Activated CD4-positive, alpha-beta T cell treated with anti-CD3 and anti-CD28 coated beads, Interleukin-10, Interleukin-2, amounts not matched to agents 100 ng/mL and 50 ng/mL, durations not matched to agents 16 hours and 8 hours (primary cell): ENCODE measurements at places on chromosomes 7 and 10.

DNA sequence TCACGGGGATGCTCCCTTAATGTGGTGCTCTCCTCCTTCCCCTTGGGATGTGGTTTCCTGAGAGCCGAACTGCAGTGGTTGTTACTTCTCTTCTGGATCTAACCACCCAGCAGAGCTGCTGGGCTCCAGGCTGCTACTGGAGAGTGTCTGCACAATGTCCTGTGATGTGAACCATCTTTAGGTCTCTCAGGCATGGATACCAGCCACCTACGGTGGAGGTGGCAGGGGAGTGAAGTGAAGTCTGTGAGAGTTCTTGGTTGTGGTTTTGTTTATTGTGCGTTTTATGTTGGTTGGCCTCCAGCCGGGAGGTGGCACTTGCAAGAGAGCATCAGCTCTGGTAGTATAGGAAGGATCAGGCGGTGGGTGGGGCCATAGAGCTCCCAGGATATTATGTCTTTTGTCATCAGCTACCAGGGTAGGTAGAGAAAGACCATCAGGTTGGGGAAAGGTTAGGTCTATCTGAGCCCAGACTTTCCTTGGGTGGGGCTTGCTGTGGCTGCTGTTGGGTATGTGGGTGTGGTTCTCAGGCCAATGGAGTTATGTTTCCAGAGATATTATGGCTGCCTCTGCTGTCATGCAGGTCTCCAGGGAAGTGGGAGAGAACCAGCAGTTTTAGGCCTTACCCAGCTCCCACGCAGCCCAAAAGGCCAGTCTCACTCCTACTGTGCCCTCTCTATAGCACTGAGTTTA lies 87.9 kb downstream of the KIF20B start:
- DNase-seq = no peak

GRCh38 chr7:105857009-105857952 lies 19.1 kb downstream of the ATXN7L1 start:
- peak; percentile 15 for DNase-seq

DNA sequence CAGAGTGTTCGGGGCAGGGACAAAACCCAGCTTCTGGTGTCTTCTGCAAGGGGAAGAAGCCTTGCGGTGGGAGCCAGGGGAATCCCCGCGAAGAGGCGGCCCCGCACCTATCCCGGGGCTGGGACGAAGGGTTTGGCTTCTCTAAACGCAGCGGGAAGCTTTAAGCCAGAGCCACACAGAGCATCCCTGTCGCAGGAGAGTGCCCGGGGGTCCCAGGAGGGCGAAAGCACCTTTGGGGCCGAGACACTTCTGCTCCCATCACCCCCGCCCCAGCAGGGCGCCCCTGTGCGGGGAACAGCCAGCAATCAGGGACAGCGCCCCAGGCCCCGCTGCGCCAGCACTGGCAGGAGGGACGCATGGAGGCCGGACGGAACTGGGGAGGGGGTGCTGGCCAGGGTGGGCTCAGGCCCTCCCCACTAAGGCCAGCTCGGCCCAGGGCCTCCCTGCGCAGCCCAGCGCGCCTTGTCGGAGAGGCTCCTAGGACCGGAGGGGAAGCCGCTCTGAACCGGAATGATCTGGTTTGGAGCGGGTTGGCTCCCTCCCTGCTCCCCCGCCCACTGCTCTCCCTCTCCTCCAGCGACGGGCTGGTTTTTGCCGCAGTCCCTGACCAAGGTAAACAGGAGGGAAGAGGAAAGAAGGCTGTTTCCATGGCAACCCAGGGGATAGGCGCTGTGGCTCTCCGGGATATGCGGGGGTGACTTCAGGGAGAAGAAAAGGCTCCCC lies 63.9 kb downstream of the TMEM209 start:
- peak; percentile 43 for DNase-seq

GRCh38 chr10:54496852-54497251 lies 304.2 kb downstream of the PCDH15 start:
- DNase-seq = no peak

- peak; percentile 73 for DNase-seq
These were observed 742 bp downstream of the LMBR1 start for GRCh38 chr7:156892081-156892800.

GRCh38 chr7:155463114-155463811 lies 5.3 kb downstream of the EN2 start:
- no peak for DNase-seq

DNA sequence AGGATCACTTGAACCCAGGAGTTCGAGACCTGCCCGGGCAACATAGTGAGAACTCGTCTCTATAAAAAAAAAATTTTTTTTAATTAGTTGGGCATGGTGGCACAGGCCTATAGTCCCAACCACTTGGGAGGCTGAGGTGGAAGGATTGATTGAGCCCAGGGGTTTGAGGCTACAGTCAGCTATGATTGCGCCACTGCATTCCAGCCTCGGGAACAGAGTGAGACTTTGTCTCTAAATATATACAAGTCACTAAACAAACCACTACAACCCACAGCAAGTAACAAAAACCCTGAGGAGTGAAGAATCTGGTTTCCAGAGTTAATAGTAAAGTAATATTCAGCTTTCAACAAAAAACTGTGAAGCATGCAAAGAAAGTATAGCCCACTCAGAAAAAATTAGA lies 32.7 kb upstream of the HHEX start:
- DNase-seq = no peak

DNA sequence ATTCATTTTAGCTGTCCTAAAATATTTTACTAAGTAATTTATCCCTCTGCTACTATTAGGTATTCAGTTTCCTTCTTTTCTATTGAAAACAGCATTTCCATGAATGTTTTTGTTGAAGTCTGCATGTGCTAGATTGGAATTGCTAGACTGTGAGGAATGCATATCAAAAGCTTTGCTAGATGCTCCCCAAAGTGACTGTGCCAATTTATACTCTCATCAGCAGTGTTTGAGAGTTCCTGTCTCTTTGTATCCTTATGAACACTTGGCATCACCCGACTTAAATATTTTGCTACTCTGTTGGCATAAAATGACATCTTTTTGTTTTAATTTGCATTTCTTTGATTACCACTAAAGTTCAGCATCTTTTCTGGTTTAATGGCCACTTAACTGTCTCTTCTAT lies 45.0 kb upstream of the PRR15 start:
- DNase-seq = no peak

GRCh38 chr7:153090209-153090608 lies 330.7 kb downstream of the ACTR3B start:
- DNase-seq = no peak

- DNase-seq = no peak
These were observed 218.7 kb downstream of the FRMD4A start for GRCh38 chr10:14112056-14112455.

DNA sequence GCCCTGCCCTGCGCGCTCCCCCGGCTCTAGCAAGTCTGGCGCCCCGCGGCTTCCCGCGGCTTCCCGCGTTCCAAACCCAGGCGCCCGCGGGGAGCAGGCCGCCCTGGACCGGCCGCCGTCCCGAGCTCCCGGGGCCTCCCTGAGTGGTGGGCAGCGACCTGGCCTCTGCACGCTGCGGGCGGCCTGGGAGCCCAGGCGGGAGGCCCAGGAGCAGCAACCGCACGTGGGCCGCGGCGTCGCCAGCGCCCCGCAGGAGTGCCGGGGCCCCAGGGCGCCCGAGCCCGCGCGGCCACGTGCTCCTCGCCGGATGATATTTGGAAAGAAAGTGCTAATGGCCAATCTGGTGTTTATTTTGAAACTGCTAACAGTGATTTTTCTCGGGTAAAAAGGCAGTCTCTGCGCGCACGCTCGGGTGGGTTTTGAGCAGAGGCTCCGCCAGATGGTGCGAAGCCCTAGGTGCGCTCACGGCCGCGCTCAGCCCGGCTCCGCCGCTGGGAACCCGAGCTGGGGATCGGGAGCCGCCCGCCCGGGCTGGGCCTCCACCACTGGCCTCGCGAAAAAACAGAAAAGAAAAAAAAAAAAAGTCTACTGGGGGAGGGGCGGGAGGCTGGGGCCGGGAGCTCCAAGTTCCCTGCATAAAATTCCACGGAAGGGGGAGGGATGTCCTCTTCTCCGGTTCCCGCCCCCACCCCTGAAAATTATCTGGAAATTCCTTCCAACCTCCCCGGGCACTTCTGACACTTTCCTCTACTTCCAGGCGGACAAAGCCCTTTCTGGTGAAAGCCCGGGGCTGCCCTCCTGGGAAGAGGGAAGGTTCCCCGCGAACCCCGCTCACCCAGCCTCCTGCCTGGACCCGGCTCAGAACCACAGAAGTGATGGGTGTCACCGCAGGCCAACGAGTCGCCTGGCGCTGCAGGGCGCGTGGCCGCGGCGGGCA lies 4.3 kb downstream of the EBF3 start:
- no peak for DNase-seq

DNA sequence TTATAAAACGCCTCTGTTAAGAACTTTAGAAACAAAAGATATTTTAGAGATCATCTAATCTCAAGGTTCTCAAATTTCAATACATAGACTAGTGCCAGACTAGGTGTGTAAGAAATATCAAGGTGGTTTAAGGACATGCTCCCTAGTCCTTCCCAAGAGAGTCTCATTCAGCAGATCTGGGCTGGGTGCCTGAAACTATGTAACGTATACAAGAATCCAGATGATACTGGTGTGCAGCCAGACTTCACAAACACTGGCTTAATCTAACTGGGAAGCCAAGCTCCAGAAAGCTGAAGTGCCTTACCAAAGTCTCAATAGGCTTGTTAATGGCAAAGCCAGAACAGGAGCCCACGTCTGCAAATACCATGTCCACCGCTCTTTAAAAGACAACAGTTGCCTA lies 105.0 kb upstream of the AMPH start:
- no peak for DNase-seq

DNA sequence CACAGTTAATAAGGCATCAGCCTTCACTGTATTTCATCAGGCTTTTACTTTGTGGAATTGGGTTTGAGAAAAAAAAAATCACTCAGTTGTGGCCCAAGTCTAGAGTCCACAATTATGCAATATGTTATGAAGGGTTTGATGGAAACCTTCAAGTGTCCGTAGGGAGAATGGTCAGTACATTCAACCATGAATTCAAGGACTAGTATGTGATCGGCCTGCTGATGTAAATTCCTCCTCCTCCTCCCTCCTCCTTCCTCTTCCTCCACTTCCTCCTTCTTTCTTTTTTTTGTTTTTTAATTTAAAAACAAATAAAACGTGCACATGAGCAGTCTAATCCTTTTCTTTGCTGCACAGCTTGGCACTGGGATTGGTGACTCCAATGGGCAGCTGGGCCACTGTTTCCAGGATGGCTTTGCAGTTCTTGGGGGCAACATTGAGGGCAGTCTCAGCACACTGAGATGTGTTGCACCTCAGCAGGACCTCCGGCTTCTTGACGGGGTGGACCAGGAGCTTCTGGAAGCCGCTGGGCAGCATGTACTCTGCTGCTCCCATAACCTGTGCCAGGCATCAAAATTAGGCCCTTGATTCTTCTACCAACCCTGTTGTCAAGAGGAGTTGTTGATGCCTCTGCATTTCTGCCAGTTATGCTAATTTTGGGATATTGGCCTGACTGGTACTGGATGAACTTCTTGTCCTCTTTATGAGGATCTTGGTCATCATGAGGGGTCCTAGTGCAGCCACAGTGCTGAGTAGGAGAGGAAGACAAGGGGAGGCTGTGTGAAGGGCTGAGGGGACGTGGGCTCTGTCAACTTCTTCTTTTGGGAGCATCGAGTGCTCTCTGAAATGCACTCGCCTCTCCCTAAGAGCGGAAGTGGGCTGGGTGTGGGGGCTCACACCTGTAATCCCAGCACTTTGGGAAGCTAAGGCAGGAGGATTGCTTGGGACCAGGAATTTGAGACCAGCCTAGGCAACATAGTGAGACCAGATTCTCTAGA lies 9.3 kb upstream of the IL2RA start:
- no peak for DNase-seq

DNA sequence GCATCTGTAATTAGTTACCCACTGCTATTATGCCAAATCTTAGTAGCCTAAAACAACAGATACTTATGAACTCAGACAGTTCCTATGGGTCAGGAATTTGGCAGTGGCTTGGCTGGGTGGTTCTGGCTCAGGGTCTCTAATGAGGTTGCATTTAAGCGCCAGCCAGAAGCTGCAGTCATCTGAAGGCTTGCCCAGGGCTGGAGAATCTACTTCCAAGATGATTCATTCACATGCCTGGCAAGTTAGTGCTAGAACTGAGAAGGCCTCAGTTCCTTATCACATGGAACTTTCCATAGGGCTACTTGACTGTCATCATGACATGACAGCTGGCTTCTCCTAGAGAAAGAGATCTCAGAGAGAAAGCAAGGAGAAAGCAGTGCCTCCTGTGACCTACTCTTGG lies 121.3 kb downstream of the AVL9 start:
- DNase-seq = no peak

GRCh38 chr10:3702569-3702968 lies 82.4 kb downstream of the KLF6 start:
- DNase-seq = no peak

DNA sequence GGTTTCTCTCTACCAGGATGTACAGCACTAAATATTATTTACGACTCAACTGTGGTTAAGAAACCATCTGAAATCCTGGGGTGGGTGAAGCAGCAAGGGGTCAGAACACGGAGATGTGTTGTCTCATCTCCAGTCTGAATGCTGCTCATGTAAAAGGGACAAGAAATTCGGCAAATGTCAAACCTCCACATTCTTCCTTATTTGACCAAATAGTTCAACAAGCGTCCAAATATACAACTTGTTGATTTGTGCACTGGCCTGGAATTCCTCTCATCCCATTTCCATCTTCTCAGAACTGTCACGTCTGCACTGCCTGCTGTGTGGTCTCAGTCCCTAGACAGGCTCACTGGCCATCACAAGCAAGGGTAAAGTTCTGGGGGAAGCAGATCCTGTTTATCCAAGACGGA lies 520.0 kb downstream of the PARD3 start:
- no peak for DNase-seq

- no peak for DNase-seq
These were observed 106.5 kb upstream of the INSIG1 start for GRCh38 chr7:155191137-155191536.

- DNase-seq = no peak
These were observed 400.3 kb upstream of the PRKCQ start for GRCh38 chr10:6980353-6980752.

GRCh38 chr7:27947586-27948278 lies 207.8 kb downstream of the TAX1BP1 start:
- no peak for DNase-seq

DNA sequence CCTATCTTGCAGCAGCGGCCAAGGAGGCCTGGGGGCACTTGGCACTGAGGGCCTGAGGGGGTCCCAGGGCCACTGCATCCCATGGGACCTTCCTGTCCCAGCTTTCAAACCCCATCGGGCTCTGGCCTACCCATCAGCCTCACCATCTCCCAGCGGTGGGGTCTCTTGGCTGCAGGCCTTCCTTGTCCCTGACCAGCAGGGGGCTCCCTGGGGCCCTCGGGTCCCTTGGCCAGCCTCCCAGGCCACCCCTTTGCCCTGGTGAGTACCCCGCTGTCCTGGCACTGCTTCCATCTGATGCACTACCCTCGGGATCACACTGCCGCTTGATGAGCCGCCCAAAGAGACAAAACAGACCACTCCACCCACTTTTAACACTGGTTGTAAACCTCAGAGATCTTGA lies 43.5 kb downstream of the YKT6 start:
- DNase-seq = peak; percentile 48

GRCh38 chr10:62727934-62728333 lies 76.6 kb upstream of the ADO start:
- DNase-seq = peak; percentile 65

- peak; percentile 57 for DNase-seq
These were observed at the start of gene AIFM2 for GRCh38 chr10:70132098-70133029. AIFM2 (minus strand) TSS chr10:70132825; CDS start chr10:70124084, 8,741 bp downstream.

- no peak for DNase-seq
These were observed 166.0 kb upstream of the GDF10 start for GRCh38 chr10:47133871-47134570.
